ACHN (cell line): ENCODE measurements at places on chromosomes 6 and 20.
A peak's percentile ranks its signal among the peaks of the same experiment; 100 is the strongest.

- no peak for DNase-seq
Observed at GRCh38 chr6:44110005-44110676, 17.1 kb downstream of the MRPL14 start.

DNA sequence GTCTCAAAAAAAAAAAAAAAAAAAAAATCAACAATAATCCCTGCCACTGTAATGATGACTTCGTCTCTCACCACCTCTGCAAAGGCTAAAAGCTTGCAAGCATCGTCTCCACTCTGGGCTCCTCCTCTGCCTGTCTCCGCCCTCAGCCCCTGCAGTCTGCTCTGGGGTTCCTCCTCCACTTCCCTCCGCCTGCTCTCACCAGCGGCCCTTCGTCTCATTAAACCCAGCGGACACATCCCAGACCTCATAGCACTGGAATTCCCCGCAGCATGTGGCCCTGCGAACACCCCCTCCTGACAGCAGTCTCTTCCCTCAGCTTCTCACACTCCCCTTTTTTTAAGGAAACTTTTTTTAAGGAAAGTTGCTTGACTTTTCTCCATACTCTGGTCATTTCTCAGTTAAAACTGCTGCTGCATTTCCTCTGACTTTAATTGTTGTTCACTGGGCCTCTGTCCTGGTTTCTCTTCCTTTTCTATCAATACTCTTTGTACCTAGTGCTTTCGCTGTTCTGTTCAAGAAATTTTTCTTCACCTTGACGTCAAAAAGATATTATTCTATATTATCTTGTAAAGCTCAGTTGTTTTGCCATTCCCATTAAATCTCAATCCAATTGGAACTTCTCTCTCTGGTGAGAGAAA is 70.9 kb upstream of the PLEKHG1 start:
- peak; percentile 38 for DNase-seq

- DNase-seq = no peak
Observed at GRCh38 chr6:1686117-1687098, 76.7 kb downstream of the FOXC1 start.

DNA sequence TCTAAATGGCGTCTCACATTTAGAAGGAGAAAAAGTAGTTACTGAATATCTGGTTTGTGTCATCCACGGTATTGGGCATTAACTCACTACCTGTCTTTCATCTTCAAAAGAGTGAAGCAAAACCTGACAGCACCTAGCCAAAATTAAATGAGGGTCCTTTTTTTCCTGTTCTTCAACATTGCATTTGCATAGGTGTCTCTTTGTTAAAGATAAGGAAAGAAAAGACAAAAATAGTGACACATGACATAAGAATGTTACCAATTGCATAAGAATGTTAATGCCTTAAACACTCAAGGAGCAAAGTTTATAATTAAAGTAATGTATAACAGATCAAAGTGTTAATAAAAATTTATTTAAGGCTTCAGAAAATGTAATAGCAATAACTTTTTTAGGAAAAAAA is 61.4 kb upstream of the MANEA start:
- no peak for DNase-seq

DNA sequence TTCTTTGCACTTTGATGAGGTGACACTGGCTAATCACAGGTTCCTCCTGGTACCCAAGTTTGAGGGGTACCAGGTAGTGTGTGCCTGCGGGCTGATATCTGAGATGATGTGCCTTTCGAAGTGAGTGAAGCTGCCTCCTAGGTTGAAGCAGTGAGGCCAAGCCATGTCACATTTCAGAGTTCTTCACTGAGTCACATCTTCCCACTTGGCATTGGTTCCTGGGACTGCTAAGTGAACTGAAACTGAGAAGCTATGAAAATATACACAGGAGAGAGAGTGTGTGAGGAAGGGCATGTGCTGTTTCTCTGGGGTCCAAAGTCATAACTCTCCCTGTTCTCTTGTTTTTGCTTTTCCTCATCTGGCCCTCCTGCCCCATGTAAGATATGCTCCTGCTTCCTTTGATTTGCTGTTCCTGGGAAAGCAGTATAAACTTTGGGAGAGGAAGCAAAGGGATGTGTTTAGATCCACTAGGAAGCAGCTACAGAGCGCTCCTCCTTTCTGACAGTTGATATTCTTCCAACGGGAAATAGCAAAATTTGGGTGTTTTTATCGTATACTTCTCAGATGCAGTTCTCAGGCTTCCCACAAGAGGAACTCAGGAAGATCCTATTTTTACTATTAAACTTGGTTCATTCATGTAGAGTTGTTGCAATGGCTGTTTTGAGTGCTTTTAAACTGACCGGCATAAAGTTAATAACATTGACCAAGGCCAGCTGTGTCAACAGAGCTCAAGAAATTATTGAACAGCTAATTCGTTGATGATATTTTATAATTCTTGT is 153.7 kb downstream of the MOXD1 start:
- no peak for DNase-seq

DNA sequence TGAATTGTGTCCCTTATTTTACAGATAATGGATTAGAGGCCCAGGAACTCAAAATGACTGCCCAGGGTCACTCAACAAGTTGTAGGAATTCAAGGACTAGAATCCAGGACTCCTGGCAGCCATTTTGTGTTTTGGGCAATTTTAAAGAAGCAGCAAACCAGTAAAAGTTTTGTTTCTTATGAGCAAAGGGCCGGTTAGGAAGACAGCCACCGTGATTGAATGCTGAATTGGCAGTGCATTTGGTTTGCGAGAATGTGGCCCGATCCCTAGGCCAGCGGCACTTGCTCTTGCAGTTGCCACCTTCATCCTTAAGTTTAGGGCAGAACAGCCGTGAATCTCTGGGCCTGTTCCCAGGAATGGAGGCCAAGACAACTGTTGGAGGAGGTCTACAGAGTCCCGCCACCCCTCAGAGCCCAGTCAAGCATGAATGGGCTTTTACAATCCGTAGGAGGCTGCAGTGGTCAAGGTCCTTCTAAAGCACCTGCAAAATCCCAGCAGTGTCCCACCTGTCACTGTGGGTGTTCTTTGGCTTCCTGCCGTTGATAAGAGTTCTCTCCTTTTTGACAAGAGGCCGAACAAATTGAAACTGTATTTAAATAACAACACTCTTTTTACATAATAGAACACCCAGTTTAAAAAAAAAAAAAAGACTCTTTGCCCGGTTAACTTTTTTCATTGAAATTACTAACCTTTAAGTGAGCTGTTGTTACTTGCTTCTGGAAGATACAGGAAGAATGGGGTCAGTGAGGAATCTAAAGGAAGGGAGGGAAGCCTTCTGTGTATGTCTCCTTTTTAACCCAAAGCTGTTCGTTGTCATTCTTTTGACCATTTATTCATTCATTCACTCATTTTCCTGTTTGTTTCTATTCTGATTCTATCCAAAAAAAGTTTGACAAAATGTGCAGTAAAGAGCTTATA is 68.7 kb downstream of the PHACTR2 start:
- no peak for DNase-seq

- DNase-seq = no peak
Observed at GRCh38 chr6:26531897-26532296, 6.3 kb upstream of the HMGN4 start.

DNA sequence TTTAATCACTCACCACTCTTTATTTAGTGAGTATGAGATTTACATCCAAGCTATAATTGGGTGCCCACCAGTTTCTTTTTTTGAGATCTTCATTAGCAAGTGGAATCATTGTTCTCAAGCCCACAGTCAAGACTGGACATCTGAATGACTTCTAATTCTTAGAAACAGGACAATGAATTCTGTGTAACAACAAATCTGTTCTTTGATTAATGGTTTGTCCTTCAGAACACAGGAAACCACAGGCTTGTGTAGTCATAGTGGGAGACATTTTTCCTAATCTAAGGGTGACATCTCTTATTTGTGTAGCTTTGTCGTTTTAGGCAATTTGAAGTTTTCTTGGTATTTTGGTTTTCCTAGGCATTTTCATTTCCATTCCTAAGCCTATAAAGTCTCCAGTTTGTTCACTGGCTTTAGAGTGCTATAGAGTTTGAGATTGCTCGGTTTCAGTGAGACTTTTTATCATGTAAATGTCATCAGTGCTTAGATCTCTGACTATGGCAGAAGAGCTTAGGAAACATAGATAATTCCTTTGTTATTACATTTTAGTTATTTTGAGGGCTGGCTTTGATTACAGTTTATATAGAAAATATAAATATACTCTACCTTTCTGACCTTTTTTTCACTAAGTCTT is 903.9 kb upstream of the MAP3K7 start:
- DNase-seq = no peak

GRCh38 chr6:154532426-154532825 is 21.9 kb upstream of the CNKSR3 start:
- no peak for DNase-seq

DNA sequence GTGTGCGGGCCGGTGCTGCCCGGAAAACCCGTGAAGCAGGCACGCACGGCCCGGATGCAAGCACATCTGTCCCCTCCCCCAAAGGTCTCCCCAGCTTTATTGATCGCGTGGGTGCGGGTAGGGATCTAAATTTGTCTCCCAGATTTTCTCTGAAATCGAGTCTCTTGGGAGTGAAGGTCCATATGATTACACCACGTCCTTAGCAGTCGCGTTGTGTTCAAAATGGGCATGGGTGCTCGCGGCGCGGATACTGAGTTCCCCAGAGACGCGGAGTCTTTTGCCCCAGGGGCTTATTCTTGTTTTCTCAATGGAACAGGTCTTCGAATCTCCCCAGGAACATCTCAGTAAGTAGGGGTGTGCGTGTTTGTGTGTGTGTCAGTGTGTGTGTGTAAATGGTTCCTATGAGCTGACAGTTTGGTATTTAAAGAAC is 2.8 kb upstream of the ZNF292 start:
- DNase-seq = no peak

DNA sequence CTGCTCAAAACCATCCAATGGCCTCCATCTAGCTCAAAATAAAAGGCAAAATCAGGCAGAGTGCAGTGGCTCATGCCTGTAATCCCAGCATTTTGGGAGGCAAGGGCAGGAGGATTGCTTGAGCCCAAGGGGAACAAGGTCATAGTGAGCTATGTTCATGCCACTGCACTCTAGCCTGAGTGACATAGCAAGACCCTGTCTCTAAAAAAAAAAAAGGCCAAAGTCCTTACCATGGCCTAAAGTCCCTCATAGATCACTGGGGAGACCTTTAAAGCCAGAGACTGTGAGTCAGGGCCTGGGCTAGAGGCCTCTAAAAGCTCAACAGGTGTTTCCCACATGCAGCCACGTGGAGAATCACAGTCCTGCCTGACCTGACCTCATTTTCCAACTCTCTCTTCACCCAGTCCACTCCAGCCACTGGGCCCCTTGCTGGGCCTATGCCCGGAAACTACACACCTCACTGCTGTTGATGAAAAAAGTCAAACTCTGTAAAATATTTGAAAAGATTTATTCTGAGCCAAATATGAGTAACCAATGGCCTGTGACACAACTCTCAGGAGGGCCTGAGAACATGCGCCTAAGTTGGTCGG is 28.2 kb upstream of the TAB2 start:
- no peak for DNase-seq

GRCh38 chr6:136410201-136411024 is 120.8 kb upstream of the BCLAF1 start:
- DNase-seq = no peak

DNA sequence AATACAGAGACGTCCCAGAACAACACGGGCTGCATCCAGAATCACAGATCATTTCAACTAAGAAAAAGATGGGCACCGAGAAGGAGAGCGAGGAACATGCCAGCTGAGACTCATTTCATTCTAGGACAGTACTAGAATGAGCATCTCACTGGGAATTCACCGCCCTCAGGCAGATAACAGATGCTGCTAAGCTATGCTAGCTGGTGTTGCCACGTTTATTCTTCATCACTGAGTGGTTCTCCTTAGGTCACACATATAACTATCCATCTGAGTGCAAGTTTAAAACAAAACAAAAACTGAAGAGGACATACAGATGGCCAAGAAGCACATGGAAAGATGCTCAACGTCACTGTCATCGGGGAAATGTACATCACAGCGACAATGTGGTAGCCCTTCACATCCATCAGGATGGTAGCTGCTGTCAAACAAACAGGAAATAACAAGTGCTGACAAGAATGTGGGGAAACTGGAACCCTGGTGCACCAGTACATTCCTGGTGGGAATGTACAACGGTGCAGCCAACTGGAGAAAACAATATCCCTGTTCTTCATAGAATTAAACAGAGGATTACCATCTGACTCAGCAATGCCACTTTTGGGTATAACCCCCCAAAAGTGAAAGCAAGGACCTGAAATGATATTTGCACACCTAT is 97.6 kb downstream of the SLC22A23 start:
- DNase-seq = no peak
